ENCODE measurements at places on chromosomes 1 and 21.

DNA sequence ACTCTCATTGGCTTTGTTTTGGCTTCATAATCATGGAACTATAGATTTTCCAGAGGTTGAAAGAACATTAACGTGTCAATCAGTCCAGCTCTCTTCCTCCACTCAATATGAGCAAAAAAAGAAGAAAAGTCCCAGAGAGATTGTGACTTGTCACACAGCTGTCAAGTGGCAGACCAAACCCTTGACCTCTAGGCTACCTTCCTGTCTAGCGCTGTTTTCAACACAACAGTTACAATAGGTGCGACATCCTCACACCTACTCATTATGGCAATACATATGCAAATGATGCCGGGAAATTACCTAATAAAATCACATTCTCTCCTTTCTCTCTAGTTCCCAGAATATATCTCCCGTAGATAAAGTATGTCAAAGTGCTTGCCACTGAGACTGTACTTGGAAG lies 1.1 kb downstream of the WARS2 start:
- no peak for DNase-seq

GRCh38 chr1:18121072-18121820 lies 13.6 kb downstream of the IGSF21 start:
- no peak for DNase-seq

DNA sequence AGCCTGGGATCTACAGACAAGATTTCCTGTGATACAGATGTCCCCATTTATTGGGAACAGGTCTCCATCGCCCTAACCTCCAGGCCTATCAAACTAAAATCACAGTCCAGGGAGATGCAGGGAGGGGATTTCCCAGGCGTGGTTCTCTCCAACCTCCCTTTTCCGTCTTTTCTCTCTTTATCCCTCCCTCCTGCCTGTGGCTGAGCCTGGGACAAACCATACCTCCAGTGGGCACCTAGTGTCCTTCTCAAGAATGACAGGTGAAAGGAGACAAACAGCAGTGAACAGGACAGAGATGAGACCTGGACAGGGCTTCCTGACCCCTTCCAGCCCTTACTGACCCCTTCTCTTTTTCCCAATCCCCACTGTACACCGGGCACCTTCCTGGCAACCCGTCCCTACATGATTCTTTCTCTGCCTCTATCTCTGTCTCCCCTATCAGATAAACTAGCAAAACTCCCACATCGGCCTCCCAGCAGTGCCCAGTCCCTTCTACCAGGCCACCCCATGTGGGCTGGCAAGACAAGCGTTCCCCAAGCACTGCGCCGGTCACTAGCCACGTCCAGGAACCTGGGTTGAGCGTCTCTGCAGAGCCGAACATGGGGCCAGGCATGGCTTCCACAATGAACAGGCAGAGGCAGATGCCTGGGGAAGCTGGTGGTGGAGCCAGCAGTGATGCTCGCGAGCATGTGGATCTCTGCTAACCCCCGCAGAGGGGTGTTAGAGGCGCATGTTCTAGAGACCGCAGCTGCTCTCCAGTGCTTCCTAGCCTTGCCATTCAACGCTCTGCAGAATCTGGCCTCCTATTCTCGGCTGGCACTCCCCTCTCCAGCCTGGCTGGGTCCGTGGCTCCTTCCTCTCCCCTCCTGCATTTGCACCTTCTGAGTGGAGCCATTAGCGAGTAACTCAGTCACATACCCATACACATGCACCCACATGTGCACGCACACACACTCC lies 54.7 kb downstream of the ELK4 start:
- peak; percentile 42 for DNase-seq

DNA sequence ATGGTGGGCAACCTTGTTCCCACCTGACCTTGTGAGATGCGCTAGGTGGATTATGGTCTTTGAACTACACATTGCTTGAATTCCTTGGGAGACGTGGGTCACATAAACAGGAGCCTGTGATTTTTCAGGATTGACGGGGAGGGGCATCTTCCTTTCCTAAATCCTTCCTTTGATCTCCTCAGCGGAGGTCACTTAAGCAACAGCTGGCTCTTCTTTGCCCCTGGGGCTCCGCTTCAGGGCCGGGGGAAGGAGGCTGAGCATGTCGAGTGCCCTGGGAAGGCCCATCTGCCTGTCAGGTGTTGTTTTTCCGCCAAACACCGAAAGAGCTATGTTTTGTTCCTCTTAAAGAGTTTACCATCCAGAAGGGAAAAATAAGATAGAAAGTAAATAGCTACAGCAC lies 40.6 kb downstream of the KIF26B start:
- no peak for DNase-seq

DNA sequence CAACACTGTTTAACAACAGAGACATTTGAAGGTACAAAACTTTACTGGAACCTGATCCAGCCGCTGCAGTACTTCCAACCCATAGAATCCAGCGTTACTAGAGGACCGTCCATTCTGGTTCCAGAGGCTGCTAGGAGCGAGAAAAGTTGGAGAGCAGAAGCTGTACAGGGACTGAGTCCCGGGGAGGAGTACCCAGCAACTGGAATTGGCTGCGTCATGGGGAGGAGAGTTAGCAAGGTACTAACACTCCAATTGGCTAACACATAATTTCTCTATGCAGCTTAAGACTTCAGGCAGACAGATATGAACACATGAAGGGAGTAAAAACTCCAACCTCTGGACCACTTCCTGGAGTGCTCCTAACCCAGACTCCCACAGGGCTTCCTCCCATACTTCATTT lies 2.1 kb upstream of the QSOX1 start:
- no peak for DNase-seq

DNA sequence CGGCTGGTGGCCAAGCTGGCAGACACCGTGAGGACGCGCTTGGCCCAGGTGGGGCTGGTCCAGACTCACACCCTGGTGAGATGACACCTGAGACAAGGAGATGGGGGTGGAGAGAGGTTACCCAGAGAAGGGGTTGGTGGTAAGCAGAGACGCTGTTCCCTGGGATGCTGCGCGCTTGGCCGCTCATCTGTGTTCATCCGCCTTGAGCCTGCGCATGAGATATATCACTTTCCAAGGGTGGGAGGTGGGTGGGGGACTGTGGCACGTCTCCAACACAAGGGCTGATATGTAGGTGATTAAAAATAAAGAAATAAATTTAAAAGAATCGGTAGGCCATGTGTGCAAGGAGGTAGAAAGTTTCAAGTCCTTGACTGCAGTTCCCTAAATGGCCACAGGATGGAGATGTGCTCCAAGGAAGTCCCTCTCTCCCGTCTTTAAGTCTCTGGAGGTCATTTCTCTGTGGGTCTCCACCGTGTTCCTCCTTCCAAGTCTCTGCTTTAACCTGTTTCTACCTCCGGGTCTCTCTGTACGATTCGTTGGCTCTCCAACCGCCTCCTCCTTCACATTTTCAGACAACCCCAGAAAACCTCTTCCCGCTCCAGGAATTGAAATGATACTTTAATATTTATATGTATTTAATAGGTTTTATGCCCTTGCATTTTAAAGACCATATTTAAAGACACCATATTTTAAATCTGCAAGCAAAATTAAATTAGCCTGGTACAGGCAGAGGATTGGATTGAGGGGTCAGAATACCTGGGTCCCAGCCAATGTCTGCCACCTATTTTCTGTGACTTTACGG lies 4.5 kb downstream of the TTC24 start:
- DNase-seq, result peak; percentile 84

DNA sequence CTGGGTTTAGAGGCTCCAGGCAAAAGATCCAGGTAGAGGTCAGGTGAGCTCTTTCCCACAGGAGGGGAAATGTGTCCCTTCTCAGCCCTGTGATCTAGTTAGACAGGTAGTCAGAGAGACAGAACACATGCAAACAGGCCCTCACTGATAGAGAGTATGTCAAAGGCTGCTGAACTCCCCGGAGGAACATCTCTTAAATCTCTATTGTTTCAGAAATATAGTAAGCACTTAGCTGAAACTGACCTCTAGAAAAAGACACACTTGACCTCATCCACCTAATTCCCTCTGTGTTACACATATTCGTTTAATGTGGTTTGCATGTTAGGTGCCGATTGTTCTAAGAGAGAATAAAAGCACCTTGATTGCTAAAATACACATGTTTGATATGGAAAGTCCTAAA lies 23.3 kb downstream of the SUSD4 start:
- no peak for DNase-seq

GRCh38 chr1:183761871-183762270 lies 43.0 kb upstream of the RGL1 start:
- no peak for DNase-seq

DNA sequence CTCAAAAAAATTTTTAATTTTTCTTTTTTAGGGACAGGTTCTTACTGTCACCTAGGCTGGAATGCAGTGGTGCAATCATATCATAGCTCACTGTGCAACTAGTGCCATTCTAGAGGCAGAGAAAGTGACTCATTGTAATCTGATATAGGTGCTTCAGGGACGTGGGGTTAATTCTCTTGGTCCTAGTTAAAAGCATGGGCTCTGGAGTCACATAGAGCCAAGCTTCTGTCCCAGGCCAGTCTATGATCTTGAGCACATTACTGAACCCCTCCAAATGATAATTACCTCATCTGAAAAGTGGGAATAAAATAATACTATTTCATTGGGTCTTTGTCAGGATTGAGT lies 1.1 kb upstream of the ADIPOR1 start:
- no peak for DNase-seq

DNA sequence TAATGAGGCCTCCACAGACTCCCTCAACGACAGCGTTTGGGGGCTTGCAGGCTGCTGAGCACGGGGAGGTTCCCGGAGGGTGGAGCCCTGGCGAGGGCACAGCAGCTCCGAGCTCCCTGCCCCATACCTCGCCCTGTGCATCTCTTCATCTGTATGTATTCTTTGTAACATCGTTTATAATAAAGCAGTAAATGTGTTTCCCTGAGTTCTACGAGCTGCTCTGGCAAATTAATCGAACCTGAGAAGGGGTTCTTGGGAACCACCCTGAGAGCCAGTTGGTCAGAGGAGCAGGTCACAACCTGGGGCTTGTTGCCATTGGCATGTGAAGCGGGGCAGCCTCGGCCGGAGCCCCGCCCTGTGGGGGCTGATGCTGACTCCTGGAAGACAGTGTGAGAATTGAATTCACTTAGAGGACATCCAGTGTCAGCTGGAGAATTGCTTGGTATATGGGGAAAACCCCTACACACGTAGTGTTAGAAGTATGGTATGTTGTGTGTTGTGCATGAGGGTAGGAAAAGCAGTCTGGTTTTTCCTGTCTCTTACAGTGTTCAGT lies 11.5 kb downstream of the SLC37A1 start:
- DNase-seq, result no peak

DNA sequence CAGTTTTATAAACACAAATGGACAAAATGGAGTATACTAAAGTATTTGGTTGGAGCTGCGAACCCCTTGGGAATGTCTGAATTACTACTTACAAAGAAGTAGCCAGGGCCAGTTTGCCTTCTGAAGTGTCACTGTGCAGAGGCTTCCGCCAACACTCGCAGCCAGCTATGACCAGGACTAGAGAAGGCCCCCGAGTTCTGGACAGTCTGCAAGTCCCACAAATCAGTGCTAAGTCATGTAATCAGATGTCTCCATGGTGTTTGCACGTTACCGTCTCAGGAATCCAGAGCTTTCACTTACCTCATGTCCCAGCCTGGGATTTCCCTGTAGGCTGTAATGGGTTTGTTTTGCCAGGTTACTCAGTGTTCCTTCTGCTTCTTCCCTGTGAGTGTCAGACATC lies 106.6 kb upstream of the SPAG17 start:
- DNase-seq, result no peak

- DNase-seq, result no peak
Observed at GRCh38 chr21:38119793-38120192, 137.0 kb upstream of the KCNJ15 start.

GRCh38 chr1:48680411-48681035 lies 96.2 kb downstream of the BEND5 start:
- no peak for DNase-seq

DNA sequence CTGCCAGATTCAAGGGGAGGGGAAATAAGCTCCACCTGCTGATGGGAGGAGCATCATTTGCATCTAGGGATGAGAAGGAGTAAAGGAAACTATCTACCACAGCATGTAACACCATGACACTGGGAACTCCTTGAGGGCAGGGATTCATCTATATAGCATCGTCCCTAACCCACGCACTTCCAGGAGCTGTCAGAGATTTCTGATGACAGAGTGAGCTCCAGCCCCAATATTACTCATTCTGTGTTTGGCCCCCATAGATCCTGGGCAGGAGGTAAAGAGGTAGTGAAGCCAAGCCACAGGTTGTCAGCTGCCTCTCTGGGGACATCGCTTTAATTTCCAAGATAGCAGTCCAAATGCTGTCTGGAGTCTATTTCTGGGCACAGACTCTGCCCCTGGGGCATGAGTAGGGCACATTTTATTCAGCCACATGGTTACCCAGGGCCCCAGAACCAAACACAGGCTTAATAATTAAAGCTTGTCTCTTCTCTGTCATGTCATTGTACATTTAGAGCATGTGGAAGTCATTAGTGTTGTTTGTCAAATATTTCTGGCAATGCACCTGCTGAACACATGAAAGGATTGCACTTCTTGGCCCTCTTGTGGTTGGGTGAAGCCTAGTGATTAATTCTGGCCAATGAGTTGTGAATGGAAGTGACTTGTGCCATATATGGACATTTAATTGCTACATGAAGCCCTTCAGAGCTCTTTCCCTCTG lies 105.9 kb upstream of the POU3F1 start:
- no peak for DNase-seq

DNA sequence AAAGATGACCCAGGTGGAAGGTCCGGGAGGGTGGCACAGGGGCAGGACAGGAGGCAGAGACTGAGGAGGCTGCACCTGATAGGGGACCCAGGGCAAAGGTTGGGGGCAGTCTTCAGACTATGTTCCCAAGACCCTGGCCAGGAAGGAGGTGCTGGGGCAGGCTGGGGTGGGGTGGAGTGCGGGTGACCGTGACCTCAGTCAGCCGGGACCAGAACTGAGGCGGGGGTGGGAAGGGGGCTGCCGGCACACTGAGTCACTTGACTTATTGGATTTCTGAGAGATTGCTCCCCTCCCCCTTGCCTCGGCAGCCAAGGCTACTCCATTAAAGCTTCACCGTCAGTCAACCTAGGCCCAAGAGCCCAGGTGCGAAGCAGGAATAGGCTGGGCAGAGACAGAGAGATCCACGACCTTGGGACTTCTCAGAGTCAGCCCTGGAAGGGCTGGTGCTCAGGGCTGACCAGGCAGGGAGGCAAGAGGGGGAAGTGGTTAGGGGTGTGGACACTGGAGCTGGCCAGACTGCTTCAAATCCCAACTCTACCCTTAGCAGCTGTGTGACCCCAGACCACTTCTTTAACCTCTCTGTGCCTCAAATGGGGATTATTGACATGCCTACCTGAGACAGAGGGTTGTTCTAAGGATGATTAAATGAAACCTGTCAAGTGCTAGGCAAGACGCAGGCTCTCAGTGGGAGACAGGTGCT lies 47.9 kb upstream of the LAPTM5 start:
- DNase-seq, result no peak

- DNase-seq, result peak; percentile 80
Observed at GRCh38 chr1:87292684-87293493, 35.8 kb upstream of the LMO4 start.

- no peak for DNase-seq
Observed at GRCh38 chr1:26779098-26779668, 8.6 kb upstream of the PIGV start.

DNA sequence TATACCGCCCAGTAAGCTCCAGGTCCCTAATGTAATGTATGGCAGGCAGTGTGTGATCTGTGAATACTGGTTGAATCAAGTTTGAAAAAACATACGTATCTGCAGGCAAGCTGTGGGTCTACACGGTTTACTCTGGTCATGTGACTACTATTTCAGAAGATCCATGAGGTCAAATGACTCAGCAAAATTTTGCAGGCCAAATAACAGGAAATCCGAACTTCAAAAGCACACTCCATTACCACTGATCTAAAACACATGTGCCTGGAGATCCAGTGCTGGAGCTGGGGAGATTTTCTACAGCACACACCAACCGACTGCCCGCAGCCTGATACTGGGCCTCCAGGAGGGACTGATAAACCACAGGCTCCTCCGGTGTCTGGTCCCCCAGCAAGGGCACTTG lies 64.5 kb upstream of the SLC44A3 start:
- no peak for DNase-seq
